ENCODE measurements at places on chromosomes 6 and 20.

DNA sequence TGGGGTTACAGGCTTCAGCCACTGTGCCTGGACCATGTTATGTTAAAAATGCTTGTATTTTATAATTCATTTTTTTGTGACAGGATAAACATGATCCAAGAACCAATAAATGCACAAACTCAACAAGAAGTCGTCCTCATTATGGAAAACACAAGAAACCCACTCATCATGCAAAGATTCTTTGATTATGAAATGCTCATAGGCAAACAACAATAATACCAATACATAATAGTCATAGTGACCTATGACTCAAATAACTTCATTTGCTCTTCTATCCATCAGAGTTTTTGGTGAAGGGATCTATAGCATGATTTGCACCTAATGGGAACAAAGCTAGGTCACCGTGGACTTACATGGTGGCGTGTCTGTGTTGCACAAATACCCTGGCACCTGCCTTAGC lies 217.1 kb upstream of the THEMIS start:
- DNase-seq = no peak

GRCh38 chr6:30093951-30094661 lies 18.5 kb upstream of the RNF39 start:
- no peak for DNase-seq

DNA sequence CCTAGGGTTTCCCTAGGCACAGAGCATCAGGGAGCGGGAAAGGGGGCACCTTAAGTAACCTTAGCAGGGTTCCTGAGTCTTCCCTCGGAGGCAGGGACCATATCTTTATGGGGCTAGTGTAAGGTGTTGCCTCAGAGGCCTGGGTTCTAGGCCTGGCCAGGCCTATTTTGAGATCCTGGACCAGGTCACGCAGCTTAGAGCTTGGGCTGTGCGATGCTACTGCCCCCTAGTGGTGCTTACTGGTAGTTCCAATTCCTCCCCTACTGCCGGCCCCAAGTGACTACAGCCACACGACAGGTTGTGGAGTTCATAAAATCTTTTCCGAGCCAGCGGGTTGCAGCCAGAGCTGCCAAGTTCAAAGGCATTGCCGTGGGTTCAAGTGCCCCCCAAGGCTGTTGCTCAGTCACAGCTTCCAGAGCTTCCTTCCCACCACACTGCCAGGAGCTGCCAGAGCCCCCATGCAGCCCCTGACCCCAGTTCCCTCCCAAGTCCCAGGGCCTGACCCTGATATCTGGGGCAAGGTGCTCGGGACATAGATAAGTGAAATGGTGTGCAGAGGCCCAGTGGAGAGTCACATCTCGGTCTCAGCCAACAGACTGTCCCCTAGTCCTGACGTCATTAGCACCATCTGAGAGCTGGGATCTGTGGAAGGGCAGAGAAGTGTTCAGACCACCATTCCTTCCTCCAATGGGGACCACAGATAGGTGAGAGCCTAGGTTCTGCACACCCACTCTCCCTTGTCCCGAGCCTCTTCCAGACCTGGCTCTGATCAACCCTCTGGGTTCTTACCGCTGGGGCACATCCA lies 3.3 kb downstream of the LRRC73 start:
- peak; percentile 58 for DNase-seq

- no peak for DNase-seq
Measured at GRCh38 chr20:2203436-2203835, 92.4 kb upstream of the TGM3 start.

DNA sequence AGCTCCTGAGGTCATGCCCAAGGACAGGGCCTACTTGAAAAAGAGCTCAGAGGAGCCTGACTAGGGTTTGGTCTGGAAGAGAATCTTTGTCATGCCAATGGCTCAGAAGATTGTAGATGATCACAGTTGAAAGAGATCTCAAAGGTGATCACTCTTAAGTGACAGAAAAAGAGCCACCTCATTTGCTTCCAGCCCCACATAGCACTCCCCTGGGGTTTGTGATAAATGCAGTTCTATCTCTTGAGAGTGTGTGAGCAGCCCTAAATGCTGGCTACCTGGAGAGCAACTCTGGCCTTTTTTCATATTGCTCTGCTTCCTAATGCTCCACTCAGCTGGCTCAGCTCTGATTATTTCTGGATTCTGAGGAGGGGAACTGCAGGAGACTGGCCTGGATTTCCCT lies 39.3 kb downstream of the KLHL32 start:
- DNase-seq = no peak

- DNase-seq = no peak
Measured at GRCh38 chr6:35622283-35622682, 66.4 kb downstream of the FKBP5 start.

DNA sequence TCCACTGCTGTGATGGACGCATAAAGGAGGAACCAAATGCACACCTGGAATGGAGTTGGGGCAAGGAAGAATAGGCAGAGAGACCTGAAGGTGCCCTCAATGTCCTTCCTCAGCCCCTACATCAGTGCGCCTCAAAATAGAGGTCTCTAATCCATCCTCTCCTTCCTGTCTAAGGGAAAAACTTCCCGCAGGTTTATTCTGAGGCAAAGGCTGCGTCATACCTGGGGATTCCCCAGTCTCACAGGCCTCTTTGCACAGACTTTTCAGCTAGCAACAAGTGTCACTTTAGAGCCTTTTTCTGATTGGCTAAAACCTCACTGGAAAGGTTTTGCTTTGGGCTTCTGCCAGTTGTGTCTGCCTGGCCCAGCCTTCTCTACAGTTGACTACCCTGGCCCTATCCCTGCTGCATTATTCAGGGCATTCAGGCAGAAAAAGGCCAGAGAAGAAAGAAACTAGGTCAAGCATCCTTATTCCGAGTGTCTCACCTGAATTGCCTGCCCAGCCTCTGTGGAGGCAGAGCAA lies 1.8 kb upstream of the HLA-DQB1 start:
- peak; percentile 3 for DNase-seq

DNA sequence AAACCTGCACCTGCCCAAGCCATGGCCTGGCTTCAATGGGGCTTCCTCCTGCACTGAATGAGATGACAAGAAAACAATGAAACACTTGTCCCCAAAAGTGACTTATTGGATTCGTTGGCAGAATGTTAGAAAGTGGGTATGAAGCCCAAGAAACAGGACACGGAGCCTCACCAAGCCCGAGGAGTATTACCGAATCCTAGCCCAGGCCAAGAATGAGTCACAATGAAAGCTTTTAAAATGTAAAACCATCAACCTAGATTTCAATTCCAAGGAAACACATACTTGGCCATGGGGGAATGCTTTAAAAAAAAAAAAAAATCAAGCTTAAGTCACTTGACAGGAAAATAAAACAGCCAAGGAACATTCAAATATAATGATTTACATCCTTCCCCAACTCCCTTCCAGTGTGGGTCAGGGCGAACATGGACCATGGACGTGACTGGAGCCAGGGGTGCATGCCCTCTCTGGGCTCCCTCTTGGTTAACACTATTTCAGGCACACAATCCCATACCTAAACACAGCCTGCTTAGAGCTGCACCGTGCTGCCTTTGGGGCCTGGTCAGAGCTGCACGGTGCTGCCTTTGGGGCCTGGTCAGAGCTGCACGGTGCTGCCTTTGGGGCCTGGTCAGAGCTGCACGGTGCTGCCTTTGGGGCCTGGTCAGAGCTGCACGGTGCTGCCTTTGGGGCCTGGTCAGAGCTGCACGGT lies 3.1 kb upstream of the STX16 start:
- peak; percentile 70 for DNase-seq

DNA sequence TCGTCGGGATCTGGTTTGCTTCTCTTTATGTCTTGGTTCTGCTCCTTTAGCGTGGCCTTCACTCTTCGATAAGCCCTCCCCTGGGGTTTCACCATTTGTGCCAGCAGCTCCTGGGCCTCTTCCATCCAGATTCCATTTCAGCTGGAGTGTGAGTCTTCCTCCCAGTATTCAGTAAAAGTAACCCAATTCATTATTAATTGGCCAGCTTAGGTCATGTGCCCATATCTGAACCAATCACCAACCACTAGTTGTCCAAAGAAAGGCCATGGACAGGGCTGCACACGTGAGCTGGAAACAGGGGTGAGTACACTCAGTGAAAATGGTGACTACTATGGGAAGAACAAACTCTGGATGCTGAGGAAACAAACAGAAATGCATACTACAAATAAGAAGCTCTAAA lies 2.8 kb upstream of the DOK5 start:
- DNase-seq = no peak

- DNase-seq = no peak
Measured at GRCh38 chr6:170172825-170173256, 118.0 kb downstream of the DLL1 start.

GRCh38 chr6:25363427-25363826 lies 84.3 kb downstream of the CARMIL1 start:
- no peak for DNase-seq

- DNase-seq = no peak
Measured at GRCh38 chr20:63261060-63261794, 7.0 kb upstream of the NKAIN4 start.

DNA sequence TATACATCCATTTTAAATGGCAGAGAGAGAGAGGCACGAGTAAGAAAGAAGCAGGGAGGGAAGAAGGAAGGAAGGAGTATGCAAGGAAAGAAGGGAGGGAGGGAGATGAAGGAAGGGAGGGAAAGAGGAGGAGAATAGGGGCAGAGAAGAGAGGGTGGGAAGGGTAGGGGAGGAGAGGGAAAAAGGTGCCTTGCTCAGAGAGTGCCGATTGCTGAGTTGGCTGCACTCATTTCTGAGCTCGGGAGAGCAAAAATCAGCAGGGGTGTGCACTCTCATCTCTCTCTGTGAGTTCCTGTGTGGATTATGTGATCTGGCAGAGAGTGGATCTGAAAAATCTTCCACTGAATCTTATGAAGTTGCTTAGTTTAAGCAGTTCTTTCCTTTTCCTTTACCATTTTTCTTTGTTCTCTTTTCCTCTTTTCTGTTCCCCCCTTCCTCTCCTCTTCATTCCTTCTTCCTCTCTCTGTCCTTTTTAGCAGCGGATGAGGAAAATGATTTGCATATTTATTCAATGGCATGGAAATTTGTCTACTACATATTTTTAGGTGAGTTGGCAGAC lies 108.7 kb downstream of the PERP start:
- DNase-seq = no peak

DNA sequence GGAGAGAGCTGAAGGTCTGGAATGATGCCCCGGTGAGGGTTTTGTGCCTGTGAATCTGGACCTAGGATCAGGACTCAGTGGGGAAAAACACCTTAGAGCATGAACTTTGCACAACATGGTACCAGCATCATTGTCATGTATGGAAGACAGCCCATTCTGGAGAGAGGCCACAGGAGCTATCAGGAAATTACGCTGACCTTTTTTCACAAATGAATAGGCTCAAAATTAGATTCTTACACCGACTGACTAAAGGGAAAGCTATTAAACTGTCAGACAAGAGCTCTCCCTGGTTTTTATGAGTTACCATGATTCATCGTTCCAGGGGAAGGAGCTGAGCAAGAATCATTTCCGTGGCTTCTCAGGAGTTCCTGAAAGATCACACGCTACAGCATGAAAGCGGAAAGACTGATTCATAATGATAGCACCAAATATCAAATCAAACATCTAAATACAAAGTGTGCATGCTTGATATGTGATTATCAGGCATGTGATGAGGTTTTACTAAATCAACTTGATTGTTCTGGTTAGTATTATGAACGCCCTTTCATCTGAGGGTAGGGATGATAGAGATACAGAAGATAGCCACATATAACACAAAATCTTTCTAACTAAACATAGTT lies 224.9 kb upstream of the SMLR1 start:
- peak; percentile 99 for DNase-seq

- no peak for DNase-seq
Measured at GRCh38 chr20:8244637-8245036, 112.6 kb downstream of the PLCB1 start.

DNA sequence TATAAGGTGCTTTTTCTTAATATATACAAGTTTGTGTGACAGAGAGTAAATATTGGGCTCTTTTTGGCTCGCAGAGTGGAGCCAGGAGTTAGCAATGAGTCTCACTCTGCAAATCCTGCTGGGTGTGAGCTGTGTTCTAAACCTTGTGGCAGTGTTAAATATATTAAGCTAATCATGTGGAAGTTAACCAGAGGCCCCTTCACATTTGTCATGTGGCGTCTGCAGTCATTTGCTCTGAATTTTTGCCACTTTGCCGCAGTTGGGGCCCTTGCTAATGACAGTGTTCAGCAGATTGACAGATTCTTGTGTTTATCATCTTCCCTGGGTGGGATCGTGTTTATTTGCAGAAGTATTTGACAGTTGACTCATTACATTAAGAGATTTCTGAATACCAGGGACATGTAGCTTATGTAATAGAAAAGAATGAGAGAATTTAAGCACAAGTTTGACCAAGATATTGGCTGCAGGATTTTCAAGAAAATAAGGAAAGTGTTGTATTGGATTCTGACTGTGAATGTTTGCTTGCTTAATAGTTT lies 37.9 kb downstream of the SPATA2 start:
- DNase-seq = no peak

GRCh38 chr6:160265869-160266476 lies 7.4 kb upstream of the SLC22A2 start:
- no peak for DNase-seq

DNA sequence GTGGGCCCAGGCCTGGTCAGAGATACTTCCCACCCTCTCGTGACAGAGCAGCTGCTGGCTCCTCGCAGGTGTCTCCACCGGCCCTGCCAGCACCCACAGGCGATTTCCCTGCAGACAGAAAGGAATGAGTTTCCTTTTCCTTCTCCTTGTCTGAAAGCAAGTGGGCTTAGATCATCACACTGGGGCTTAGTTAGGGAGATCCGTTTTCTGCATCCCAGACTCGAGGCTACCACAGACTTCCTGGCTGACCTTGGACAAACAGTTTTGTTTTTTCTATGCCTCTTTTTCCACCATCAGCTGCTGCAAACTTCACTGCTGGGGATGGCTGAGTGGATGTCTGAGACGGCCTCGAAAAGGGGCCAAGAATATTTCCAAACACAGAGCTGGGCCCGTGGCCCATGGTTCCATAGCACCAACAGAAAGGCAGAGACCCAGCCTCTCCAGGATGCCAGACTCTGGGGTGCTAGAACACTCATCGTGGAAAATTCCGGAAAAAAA lies 86.5 kb downstream of the BANF2 start:
- peak; percentile 26 for DNase-seq

DNA sequence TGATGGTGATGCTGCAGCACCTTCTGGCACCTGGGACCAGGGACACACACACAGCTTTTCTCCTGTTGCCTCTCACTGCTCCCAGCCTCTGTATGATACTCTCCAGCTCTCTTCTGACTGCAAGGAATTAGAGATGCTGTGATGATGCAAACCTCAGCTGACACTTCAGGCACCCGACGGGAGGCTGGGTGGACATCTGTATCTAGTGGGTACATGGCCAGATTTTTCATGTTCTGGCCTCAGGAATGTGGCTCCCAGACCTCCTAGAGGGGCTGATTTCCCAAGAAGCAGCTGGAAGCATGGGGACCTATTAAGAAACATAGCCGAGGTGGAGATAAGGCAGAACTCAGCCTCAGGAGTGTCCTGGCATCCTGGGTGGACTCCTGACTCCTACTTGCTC lies 6.8 kb upstream of the EPB41L1 start:
- no peak for DNase-seq
